MM.1S (cell line): ENCODE measurements at places on chromosomes 5 and 9.

GRCh38 chr5:1444361-1445189, 665 bp downstream of the SLC6A3 start:
- no peak overlapping the region for H3K27ac ChIP-seq
- no peaks in the 10 kb centered on the region for H3K4me1 ChIP-seq
- H3K4me3 ChIP-seq = no peak overlapping the region
- no peak for DNase-seq

DNA sequence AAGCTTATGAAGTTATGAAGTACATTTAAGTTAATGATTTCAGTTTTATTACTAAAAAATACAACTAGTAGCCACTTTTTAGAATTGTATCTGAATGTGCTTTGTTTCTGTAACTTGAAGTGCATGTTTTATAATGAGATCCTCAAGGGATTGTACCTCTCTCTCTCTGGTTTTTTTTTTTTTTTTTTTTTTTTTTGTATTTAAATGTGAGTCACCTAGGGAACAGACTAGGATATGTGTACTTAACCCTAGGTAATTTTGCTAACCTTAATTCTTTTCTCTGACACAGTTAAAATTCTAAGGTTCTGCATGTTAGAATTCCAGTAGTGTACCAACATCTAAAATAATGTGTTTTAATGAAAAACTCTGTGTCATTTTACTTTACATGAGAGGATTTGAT, 59.5 kb downstream of the CDC42SE2 start:
- H3K27me3 ChIP-seq = no peaks in the 10 kb centered on the region
- DNase-seq = no peak
- no peak overlapping the region for H3K4me3 ChIP-seq
- no peak overlapping the region for H3K27ac ChIP-seq
- H3K36me3 ChIP-seq = no peaks in the 10 kb centered on the region; the same call in 1 of the 2 replicates
- H3K4me1 ChIP-seq = peaks cover 5% of the 10 kb centered on the region; the same call in 1 of the 2 replicates

DNA sequence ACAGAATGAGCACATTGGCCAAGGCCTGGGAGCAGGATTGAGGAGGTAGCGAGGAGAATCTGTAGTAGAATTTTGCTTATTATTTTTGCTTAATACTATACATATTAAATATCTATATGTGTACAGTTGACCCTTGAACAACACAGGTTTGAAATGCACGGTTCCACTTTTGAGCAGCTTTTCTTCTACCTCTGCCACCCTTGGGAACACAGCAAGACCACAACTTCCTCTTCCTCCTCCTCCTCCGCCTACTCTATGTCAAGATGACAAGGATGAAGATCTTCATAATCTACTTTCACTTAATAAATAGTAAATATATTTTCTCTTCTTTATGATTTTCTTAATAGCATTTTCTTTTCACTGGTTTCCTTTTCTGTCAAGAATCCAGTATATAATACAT, 541.4 kb downstream of the KCTD16 start:
- H3K36me3 ChIP-seq = no peaks in the 10 kb centered on the region
- H3K27me3 ChIP-seq = no peaks in the 10 kb centered on the region
- no peaks in the 10 kb centered on the region for H3K4me1 ChIP-seq
- H3K4me3 ChIP-seq = no peak overlapping the region

DNA sequence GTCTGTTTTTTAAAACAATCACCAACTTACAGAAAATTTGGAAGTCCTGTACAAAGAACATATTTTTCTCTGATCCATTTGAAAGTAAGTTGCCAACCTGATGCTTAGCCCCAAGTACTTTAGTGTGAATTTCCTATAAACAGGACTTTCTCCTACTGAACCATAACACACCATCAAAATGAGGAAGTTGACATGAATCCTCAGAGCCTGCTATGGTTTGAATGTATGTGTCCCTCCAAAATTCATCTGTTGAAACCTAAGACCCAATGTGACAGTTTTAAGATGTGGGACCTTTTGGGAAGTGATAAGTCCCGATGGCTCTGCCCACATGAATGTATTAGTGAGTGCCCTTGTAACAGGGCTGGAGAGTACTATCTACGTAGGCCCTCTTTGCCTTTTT, 6.4 kb upstream of the ACOT12 start:
- H3K36me3 ChIP-seq = no peaks in the 10 kb centered on the region
- H3K4me1 ChIP-seq = no peaks in the 10 kb centered on the region
- no peaks in the 10 kb centered on the region for H3K27me3 ChIP-seq
- no peak overlapping the region for H3K4me3 ChIP-seq
- H3K27ac ChIP-seq = no peak overlapping the region
- no peak for DNase-seq
